ENCODE measurements at places on chromosomes 5 and 9. TPM values are rescaled to one million over a fixed set of nuclear protein-coding genes. Genes with fewer than 3 reads are reported as not detected.

GRCh38 chr9:109908459-109909390, 128.7 kb downstream of the PALM2AKAP2 start:
- DNase-seq: no peak

The LCN9 gene
- total RNA-seq: not detected

- DNase-seq: no peak
Measured at GRCh38 chr9:4923580-4924544, 61.2 kb upstream of the JAK2 start.

GRCh38 chr5:9903801-9904200, 273.6 kb upstream of the TAS2R1 start:
- DNase-seq: no peak

- no peak for DNase-seq
Measured at GRCh38 chr9:77856615-77857014, 175.0 kb downstream of the GNAQ start.

The FAM151B gene
- 4.0 TPM for total RNA-seq

GRCh38 chr9:10052916-10053315, 559.9 kb downstream of the PTPRD start:
- DNase-seq: no peak

The SV2C gene
- total RNA-seq: not detected

DNA sequence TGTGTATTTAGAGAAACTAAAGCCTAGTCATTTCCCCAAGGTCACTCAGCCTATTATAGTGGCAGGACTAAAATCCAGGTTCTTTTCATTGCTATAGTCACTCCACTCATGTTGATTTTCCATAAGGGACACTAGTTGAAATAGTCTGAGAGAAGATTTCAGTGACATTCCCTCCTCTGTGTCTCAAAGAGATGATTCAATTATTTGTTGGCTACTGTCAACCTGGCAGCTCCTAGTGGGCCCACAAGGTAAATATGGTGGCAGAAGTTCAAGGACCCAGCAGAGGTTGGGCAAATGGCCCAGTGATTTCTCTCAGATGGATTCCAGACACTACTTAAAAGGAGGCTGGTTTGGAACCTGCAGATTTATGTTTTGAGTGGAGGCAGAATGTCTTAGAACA, 48.1 kb downstream of the G3BP1 start:
- no peak for DNase-seq

GRCh38 chr5:90434116-90434714, 24.7 kb upstream of the CETN3 start:
- no peak for DNase-seq

The TMEM215 gene
- total RNA-seq: not detected

GRCh38 chr9:92607088-92607487, 62.8 kb downstream of the IPPK start:
- DNase-seq: no peak

- no peak for DNase-seq
Measured at GRCh38 chr9:95230046-95230445, 87.5 kb downstream of the FANCC start.

DNA sequence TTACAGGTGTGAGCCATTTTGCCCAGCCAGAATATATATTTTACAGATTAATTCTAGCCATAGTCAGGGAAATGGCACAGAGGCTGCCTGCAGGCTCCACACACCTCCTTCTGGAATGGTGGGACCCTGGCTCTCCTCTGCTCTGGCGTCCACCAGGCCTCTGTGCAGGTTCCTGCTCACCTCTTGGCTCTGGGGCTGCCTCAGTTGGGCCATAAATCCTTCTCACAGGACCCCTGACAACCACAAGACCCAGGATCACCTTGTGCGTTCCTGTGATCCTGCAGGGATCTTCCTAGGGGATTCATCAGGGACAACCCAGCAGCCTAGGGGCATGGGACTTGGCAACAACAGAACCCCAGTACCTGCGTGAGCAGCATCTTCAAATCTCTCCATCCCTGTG, 93.0 kb upstream of the FSTL4 start:
- DNase-seq: no peak

The MYMK gene
- not detected for total RNA-seq

DNA sequence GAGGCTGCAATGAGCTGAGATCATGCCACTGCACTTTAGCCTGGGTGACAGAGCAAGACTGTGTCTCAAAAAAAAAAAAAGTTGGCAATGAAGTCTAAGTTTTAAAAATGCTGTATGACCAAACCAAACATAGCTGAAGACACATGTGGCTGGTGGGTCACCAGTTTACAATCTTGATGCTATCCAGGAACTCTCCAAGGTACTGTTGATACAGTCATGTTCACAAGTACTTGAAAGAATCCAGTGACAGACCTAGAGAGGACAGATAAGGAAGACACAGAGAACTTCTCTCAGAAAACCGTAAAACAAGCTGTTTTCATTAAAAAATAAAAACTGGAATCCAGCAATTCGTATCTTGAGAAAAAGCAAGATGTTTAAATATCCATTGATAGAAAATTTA, 95.7 kb downstream of the ACTBL2 start:
- DNase-seq: no peak

DNA sequence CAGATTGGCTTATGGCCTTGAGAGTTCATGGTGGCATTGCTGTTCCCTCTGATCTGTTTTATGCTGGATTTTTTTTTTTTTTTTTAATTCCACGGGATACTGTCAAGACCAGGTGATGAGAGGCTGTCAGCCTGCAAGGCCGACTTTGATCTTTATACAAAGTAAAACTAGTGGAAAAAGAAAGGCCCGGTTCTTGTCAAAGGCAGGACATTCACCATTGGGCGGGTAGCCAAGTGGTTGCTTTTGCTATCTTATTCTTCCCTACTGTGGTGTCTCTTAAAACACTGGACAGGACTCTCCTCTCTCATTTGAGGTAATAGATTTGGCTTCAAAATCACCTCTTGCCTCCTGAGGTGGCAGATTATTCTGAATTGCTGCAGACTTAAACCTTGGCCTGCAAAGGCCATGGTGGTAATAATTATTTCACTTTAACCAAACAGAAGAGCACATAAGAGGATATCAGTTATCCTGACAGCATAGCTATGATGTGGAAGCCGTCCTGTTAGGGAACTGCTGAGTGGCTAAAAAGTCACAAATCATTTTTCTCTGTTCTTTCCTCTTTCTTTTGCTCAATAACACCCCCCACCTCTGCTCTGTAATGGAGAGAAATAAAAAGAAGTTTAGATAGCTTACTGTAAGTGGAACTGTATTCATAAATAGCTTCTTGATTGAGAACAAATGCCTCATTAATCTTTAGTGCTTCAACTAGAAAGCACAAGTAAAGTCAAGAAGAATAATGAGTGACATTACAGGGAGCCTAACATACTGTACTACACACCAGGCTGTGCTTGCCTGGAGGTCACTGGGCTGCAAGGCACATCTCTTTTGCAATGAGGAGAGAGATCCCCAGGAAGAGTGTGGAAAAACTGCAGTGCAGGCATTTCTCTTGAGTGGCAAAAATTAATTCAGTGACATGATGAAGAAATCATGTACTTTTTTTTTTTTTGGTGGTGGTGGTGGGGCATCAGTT, 275.6 kb downstream of the KDM4C start:
- DNase-seq: no peak

DNA sequence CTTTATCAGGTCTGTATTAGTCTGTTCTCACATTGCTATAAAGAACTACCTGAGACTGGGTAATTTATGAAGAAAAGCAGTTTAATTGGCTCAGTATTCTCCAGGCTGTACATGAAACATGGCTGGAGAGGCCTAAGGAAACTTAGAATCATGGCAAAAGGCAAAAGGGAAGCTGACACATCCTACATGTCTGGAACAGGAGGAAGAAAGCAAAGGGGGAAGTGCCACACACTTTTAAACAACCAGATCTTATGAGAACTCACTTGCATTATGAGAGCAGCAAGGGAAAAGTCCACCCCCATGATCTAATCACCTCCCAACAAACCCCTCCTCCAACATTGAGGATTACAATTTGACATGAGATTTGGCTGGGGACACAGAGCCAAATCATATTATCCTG, 132.1 kb downstream of the PCSK1 start:
- DNase-seq: no peak

DNA sequence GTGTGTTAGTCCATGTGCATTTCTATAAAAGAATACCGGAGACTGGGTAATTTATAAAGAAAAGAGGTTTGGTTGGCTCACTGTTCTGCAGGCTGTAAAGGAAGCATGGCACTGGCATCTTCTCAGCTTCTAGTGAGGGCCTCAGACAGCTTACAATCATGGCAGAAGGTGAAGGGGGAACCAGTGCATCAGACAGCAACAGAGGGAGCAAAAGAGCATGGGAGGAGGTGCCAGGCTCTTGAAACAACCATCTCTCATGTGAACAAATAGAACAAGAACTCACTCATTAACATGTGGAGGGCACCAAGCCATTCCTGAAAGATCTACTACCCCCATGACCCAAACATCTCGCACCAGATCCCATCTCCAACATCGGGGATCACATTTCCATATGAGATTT, 89.2 kb upstream of the IL33 start:
- DNase-seq: no peak

The IL9 gene
- not detected for total RNA-seq

- DNase-seq: no peak
Measured at GRCh38 chr5:157549954-157550549, 25.5 kb downstream of the ADAM19 start.

DNA sequence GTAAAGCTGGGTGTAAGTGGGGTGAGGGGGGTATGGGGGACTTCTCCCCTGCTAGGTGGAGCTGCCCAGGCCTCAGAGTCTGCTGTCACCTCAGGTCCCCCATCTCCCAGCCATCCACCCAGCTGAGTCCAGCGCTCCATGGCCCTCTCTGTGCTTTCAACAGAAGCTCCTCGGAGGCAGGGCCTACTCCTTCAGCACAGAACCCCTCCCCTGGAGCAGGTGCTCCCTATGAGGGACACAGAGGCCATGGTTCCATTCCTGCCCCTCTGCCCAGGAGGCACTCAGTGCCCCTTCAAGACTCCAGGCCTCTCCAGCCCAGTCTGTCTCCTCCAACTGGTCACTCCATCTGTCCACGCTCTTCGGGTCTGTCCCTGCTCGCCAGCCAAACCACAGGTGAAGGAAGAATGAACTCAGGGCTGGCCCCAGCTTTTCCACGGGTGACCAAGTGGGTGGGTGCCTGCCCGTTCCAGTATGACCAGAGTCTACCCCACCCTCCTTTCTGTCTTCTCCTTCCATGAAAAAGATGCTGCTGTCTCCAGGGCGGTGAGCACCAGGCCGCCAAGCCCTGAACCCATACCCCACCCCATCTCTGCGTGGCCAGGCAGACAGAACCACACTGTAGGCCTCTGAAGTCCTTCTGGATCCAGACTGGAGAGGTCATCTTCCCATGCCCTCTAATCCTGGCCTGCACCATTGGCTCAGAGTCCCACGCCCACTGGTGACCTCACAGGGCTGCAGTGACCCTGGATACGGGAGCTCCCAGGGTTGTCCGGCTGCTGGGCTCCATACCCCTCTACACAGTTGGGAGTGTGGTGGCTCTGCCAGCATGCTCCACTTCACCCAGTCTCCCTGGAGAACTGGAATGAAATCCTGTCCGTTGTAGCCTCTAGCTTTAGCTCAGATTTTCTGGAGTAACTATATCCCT, 11.9 kb downstream of the GBGT1 start:
- DNase-seq: no peak

GRCh38 chr9:87010626-87011025, 63.3 kb upstream of the GAS1 start:
- no peak for DNase-seq

DNA sequence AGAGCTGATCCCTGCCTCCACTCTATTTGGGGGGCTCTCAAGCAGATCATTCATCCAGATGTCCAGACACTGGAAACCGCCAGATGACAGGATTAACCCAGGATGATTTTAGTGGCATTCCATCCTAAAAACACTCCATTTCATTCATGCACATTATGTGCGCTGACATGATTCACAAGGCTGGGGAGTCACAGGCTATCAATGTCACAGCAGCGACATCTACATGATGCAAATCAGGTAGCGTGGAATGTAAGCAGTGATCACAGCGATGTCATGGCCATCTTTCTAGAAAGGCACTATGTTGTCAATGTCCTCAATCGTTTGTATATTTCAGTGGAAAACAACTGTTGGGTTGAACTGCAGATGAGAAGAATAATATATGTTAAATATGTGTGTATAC, 331.5 kb upstream of the MSX2 start:
- DNase-seq: no peak

- no peak for DNase-seq
Measured at GRCh38 chr5:78277715-78278114, 16.8 kb downstream of the AP3B1 start.

The GBGT1 gene
- 25.1 TPM for total RNA-seq

GRCh38 chr5:159207686-159208513, 1.5 kb downstream of the RNF145 start:
- peak; percentile 91 for DNase-seq

The INSL4 gene
- not detected for total RNA-seq

The CNTNAP3 gene
- total RNA-seq: 7.9 TPM

The DND1 gene
- 1.00 TPM for total RNA-seq

GRCh38 chr5:34915856-34916192, 313 bp downstream of the BRIX1 start:
- DNase-seq: no peak

DNA sequence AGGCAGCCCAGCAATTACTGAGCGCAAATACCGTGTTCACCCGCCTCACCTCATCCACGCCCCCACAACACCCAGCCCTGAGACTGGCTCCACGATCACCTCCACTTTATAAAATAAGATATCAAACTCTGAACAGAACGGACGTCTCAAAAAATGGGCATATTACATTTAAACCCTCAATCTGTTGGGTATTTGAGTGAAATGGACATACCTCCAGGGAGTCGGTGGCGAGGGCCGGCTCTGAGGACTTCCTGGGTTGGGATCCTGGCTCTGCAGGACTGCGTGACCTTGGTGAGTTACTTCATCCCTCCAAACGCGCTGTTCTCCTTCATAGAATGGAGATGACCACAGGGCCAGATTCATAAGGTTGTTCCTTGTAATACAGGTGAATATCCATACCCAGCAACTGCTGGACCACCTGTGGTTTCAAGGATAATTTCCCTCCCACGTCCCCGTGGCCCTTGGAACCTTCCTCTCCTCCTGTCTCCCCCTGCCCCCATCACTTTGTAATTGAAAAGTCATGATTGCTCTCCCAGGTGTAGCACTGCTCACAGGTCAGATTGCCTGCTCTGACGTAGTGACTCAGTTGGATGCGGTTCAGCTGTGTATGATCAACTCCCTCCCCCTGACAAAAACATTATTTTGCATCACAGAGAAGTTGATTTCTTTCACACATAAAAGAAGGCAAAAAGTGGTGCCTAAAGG, 135.6 kb downstream of the KCNIP1 start:
- DNase-seq: peak; percentile 79

The OCLN gene
- total RNA-seq: 1.3 TPM

DNA sequence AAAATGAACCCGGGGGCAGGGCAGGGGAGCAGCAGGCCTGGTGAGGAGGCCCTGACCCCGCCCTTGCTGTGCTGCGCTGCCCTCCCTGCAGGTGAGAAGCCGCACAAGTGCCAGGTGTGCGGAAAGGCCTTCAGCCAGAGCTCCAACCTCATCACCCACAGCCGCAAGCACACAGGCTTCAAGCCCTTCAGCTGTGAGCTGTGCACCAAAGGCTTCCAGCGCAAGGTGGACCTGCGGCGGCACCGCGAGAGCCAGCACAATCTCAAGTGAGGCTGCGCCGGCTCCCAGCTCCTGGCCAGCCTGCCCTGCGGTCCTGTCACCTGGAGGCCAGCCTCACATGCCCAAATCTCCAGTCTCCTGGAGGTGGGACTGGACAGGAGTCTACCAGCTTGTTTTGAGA, 12.3 kb downstream of the GFI1B start:
- no peak for DNase-seq

Measured in mesenteric fat pad (tissue), 1 donor.